DMS79 treated with DMSO at 0.1 percent for 48 hours (cell line): ENCODE measurements at places on chromosomes 1 and 21.

- DNase-seq, result peak; percentile 90
Measured at GRCh38 chr1:230124186-230125128, 57.4 kb downstream of the GALNT2 start.

DNA sequence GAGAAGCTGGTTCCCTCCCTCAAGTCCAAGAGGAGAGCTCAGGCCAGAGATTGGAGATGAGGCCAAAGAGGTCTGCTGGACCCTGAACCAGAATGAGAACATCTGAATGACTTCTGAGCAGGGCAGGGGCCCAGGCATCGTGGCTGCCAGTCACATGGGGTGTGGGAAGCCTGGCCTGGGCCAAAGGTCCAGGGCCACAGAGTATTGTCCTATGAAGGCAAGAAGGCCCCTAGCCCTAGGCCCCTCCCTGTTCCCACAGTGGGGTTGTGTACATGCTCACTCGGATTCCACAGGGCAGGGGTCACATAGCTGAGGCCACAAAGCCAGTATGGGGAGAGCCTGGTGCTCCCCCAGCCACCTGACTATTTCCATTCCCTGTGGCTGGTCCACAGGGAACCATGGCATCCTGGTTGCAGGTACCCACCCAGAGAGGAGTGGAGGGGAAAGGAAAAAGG, 18.5 kb upstream of the SLC1A7 start:
- DNase-seq, result no peak

DNA sequence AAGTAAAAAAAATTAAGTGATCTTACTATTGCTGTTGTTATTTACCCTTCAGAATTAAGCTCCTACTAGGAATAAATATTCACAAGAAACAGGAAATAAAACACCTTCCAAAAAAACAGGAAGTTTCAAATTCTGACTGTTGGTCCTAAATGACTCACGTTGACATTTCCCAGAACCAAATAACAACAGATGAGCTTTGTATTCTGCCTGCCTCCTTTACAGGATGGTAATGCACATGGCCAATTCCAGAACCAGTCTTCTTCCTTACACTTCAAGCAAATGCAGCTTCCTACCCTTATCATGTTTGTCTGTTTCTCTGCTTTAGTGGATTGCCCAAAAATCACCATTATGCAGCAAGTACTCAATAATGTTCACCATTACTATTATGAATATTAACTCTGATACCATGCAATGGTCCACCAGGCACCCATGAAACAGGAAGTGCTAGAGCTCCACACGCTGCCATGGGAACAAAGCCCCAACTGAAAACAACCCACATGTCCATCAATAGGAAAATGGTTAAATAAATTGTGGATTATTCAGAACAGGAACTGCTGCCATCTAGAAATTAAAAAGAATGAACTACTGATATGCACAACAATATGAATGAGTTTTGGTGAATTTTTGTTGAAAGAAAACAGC, 8.9 kb downstream of the CASP9 start:
- no peak for DNase-seq

DNA sequence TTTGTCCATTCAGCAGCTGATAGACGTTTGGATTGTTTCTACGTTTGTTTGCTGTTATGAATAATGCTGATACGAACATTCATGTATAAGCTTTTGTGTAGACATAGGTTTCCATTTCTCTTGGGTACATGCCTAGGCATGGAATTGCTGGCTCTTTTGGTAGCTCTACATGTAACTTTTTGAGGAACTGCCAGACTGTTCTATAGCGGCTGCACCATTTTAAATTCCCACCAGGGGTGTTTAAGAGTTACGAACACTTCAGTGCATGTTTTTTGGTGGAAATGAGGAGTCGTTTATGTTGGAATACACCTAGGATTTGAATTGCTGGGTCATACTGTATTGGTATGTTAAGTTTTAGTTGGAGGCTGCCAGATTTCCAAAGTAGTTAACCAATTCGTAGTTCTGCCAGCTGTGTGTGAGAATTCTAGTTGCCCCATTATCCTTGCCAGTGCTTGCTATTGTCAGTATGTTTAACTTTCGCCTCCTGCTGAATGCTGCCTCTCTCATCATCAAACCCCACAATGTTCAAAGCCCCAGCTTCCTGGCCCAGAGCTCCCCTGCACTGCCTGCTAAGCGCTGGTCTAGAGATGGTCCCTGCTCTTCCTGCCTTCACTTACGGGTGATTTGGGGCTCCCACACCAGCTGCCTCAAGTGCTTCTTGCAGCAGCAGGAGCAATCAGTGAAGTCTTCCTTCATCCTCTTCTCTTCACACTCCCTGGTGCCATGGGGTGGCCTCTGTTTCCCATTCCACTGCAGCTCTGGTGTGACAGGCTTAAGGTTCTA, 81.0 kb downstream of the MAN1C1 start:
- no peak for DNase-seq

DNA sequence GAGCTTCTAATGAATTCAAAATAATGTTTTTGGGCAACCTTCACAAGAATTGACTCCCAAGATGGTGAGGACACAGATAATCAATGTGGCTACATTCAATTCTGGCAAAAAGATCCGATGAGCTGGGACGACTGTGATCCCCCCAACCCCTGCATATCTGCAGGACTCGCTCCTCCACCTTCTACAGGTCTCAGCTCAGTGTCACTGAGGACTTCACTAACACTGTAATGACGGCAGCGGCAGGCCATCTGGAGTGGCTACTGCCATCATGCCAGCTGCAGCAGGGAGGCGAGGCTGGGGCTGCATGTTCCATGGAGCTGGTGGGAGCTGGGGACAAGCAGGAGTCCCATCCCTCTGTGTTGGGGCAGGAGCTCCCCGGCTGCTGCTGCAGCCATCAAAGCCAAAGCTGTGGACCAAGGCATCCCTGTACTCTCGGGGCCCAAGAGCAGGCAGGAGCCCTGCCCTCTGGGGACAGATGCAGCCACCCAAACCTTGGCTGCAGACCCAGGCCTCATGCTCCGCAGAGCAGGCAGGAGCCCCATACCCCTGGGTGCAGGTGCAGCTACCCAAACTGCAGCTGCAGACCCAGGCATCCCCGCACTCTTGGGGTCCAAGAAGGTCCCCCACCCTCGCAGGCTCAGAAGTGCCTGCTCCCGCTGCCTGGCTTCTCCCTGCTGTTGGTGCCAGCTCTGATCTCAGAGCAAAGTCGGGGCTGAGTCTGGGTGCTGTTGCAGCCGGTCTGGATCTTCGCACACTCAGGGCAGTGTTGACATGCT, 12.2 kb upstream of the DHRS3 start:
- DNase-seq, result no peak

- DNase-seq, result no peak
Measured at GRCh38 chr1:5250336-5250735, 595.9 kb downstream of the AJAP1 start.

- DNase-seq, result no peak
Measured at GRCh38 chr1:21157054-21157453, 19.6 kb downstream of the EIF4G3 start.

DNA sequence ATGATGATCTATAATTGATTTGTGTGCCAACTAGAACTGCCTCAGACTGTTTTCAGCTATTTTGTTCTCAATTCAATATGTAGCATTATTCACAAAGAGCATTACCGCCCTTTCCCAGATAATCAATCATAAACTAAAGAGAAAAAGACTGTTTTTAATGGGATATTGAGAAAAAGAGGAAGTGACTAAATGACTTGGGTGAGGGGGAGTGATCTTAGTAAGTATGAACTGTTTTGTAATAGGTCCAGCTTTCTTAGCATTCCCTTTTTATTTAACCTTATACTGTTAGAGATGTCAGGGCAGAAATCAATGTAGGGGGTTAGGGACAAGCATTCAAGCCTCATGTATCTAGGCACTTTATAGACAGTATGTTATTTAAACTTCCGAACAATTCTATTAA, 157.8 kb upstream of the DPYD start:
- DNase-seq, result no peak

DNA sequence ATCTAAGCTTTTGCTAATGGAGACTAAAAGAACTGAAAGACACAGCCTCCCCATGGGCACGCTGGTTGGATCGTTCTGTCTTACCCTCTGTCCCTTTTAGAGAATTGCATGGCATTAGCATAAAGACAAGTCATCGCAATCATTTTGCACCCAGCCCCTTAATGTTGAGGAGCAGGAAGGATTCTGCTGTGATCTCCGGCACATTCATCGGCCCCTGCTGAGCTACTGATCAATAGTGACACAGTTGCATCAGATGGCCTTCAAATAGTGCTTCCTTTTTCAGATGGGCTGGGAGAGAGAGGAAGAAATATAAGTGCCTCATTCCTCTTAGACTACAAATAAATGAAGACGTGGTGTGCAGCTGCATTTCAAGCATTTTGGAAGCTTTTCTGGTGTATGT, 75.4 kb downstream of the NOS1AP start:
- DNase-seq, result peak; percentile 69

DNA sequence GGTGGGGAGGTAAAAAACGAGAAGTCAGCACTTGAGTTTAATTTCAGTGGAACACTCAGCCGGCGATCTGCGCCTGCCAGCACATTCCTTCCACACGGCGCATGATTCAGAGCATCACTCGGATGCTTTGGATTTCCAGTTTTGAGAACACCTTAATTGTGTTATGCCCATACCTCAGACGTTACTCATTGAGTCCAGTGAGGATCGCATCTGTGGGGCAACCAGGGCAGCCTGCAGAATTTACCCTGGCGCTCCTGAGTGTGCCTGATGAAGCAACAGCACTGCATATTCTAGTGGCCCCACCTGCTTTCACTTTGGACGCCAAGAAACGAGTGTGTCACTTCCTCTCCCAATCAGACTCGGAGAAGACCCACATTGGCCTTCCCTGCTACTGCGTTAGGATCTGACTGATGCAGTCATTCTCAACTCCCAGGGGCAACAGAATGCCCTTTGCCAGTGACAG, 19.9 kb downstream of the FAM89A start:
- DNase-seq, result peak; percentile 38

DNA sequence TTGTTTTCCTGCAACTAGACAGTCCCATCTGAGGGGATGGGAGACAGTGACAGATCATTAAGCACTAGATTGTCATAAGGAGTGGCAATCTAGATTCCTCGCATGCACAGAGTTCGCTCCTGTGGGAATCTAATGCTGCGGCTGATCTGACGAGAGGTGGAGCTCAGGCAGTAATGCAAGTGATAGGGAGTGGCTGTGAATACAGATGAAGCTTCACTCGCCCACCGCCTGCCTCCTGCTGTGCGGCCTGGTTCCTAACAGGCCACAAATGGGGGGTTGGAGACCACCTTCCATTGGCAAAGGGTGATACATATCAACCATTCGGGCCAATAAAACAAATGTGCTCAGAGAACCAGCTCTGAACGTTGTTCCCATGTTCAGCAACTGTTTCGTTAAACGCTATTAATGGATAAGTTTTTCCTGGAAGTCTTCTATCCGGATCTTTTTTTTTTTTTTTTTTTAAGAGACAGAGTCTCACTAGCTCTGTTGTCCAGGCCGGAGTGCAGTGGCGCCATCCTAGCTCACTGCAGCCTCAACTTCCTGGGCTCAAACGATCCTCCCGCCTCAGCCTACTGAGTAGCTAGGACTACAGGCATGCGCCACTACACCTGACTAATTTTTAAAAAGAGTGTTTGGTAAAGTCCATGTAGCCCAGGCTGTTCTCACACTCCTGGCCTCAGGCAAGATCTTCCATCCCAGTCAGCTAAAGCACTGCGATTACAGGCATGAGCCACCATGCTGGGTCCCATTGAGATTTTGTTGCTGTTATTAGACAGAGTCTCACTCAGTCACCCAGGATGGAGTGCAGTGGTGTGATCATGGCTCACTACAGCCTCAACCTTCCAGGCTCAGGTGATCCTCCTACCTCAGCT, 8.7 kb upstream of the RSRP1 start:
- no peak for DNase-seq

GRCh38 chr21:15022608-15023261, 42.1 kb downstream of the NRIP1 start:
- no peak for DNase-seq

DNA sequence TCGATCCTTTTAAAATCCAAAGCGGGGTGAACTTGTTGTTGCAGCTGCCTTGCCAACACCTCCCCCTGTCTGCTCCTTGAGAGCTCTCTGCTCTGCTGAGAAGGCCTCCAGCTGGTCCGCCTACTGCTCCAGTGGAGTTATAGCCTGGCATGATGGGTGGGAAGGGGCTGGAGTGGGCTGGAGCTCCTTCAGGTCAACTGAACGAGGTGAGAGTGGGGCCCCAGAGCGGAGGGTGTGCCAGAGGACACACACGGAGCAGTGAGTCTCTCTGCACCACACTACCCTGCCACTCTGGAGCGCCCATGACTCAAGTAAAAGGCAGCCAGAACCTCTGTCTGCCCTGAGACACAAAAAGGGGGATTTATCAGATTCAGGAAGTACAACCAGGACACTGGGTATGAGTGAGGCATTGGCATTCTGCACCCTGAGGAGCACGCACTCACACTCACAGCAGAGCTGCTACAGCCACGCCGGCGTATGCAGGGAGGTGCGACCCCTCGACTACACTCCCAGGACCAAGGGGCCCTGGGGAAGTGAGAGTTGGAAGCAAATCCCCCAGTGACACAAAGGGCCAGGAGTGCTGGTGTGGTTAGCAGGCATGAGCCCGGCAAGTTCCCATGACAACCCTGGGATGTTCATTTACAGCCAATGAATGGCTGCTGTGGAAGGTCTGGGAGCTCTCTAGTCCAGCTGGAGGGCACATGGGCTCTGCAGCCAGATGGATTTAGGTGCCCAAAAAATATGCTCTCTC, 28.0 kb upstream of the EVA1B start:
- DNase-seq, result peak; percentile 82

- DNase-seq, result peak; percentile 71
Measured at GRCh38 chr1:89483010-89483756, 41.4 kb upstream of the LRRC8B start.

GRCh38 chr1:162943622-162944021, 82.6 kb upstream of the CCDC190 start:
- DNase-seq, result no peak

GRCh38 chr1:226737819-226738420, 1.2 kb downstream of the ITPKB start:
- DNase-seq, result peak; percentile 62

GRCh38 chr1:46520063-46520911, 30.7 kb downstream of the DMBX1 start:
- peak; percentile 88 for DNase-seq

GRCh38 chr21:39637197-39637970, 24.6 kb downstream of the B3GALT5 start:
- DNase-seq, result peak; percentile 20

DNA sequence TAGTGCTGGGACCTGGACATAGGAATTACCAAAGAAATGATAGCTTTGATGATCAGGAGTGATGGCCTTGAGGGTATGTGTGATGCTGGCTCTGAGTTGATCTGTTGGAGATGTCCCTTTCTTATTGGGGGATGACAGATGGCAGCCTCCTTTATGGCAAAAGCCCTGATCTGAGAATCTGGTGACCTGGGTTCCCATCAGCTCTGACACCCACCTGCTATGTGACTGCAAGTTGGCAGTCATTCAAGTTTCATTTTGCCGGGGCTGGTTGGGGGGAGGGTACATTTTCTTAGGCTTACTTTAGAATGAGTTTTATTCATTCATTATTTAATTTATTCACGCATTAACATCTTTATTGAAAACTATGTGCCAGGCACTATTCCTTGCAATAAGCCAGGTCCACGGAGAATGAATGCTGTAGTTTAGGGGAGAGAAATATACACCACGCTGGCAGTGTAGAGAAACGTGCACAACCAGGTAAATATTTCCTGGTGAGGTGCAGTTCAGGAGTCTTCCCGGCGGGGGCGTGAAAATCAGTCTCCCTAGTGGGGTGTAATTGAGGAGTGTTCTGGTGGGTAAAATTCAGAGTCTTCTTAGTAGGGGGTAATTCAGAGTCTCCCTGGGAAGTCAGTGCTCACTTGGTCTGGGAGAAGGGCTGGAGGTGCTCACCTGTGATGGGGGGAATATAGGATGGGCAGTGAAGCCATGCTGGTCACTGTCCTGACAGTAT, 401.3 kb downstream of the CAMTA1 start:
- peak; percentile 39 for DNase-seq

GRCh38 chr1:201598396-201598795, 59.5 kb downstream of the NAV1 start:
- peak; percentile 32 for DNase-seq

- no peak for DNase-seq
Measured at GRCh38 chr1:201939148-201939547, 7.2 kb downstream of the LMOD1 start.
